Activated CD4-positive, alpha-beta T cell treated with anti-CD3 and anti-CD28 coated beads, Interleukin-2, amount 50 U/mL, for 4 hours (primary cell): ENCODE measurements at places on chromosomes 5 and 9.

DNA sequence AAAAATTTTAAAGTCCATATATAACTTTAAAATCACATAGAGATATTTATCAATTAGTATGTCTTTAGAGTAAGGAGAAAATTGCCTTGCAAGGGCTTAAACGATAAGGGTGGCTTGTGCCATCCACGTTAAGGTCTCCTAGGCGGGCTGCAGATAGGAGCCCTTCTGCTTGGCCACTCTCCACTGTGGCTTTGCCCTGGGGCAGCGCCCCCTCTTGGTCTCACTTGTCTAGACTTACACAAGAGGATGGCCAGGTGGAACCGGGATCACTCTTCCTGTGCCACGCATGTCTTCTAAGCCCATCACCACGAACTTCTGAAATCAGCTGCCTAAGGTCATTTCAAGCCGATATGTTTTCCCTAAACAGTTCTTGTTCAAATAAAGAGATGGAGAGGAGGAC lies 2.9 kb downstream of the FPGS start:
- no peak for DNase-seq

DNA sequence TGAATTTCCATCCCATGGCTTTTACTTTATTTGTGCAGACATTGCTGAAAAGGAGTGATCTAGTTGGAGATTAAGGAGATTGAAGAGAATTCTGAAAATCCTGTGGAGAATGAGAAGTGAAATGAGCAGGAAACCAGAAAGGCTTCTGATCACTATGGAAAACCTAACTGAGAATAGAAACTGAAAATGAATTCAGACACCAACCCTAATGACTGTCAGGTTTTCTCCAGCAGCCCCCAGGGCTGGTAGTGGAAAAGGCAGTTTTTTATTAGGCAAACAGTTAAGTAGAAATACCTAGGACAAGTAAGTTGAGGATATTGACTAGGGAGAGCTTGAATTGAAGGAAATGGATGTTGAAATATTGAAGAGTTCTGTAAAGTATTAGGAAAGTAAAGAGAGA lies 14.7 kb upstream of the ARRDC3 start:
- no peak for DNase-seq

- DNase-seq: no peak
Measured at GRCh38 chr5:92795633-92796032, 785.4 kb downstream of the NR2F1-AS1 start.

DNA sequence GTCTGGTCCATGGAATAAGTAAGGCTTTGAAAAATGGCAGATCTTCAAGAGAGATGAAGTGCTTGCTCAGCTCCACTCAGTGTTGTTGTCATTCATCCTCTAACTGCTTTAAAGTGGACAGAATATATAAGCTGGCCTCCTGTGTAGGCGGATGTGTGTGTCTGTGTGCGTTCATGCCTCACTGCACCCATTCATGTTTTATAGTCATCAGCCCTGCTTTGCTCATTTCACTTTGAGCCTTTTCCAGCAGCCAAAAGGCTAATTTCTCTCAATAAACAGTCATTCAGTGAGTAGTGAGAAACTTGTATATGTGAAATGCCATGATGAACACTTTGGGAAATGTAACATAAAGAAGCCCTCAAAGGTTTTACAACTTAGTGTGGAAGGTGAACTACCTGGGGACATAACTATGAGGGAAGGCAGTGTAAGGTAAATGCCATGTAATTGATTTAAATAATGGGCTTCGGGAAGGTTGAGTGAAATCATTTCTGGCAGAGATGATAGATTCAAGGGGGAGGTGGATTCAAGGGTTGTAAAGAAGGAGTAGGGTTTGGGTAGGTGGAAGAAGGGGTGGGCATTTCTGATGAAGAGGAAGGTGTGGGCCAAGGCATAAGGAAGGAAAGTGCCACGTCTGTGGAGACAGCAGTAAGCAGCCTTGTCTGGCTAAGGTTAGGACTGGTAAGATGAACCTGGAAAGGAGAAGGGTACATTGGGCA lies 15.7 kb downstream of the TTC23L start:
- no peak for DNase-seq

DNA sequence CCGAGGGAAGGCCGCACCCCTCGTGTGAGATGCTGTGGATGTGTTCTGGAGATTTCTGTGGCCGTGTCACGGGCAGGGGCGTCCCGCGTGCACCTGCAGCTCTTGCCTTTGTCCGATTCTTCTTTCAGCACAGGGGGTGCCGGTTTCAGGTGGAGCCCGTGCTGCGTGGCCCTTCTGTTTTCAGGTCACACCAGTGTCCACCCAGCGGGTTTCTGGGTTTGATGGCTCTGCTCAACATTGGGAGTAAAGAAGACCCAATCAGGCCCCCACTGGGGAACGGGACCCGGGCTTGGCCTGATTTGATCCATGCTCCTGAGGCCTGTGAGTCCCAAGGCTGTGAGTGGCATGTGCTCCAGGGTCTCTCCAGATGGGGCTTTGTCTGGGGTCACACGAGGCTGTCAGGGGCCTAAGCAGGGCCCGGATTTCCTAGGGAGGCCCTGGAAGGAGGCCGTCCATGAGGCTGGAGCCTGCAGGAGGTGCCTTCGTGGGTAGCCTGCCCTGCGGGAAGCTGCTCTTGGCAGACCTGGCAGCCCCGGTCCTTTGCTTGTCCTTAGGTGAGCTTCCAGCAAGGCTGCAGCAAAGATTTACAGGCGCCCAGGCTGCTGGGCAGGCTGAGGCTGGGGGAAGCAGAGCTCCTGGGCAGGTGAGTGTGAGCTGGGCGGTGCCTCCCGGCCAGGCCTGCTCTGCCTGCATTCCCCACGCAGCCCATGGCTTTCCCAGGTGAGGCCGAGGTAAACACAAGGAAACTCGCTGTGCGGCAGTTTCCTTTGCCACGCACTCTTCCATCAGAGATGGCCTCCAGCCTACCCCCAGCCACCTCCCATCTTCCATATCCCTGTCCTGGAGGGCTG lies 12.8 kb downstream of the MRPL36 start:
- no peak for DNase-seq

DNA sequence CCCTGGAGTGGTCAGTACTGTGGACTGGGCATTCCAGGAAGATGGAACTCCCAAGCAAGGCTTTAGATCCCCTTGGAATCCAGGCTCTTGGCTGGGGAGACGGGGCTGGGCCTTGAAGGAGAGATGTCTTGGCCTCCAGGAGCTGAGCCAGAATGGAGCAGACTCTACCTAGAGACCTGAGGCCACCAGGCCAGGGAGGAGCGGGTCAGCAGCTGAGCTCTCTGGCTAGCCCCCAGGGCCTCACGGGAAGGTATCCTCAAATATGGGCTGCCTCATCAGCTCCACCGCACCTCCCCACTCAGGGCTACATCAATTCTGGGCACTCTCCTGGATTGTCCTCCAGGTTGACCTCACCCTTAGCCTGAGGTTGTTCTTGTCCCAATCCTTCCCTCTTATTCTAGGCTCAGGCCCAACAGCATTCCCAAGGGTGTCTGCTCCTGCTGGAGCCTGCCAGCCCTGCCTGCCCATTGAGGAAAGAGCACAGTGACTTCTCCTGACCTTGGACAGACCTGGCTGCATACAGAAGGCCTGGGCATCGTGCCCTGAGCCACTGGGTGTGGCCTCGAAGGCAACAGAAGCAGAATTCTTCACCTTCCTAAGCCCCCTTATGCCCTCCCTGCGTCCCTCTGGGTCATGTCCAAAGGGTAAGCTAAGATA lies 3.0 kb upstream of the PDLIM4 start:
- no peak for DNase-seq

GRCh38 chr9:133579601-133580418 lies 29.4 kb downstream of the FAM163B start:
- no peak for DNase-seq

DNA sequence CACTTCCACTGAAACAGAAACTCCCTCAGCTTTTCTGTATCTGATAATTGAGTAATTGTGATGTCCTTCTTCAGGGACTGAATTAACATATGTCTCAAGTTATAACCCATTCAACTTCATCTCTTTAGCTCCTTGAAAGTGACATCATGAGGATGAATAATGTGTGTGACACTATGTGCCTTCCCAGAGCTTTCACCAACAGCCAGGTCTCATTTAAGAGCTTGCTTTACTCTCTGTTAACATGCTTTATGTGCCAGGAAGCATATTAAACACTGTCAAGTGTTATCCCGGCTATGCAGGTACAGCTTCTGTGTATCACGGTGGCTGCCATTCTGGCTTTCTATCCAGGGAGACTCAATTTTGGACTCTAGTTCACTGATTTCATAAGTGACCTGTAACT lies 799.9 kb downstream of the CDH12 start:
- no peak for DNase-seq

- no peak for DNase-seq
Measured at GRCh38 chr5:10343486-10343885, 10.0 kb upstream of the MARCHF6 start.

GRCh38 chr5:121890297-121890858 lies 38.7 kb downstream of the FTMT start:
- DNase-seq: no peak

DNA sequence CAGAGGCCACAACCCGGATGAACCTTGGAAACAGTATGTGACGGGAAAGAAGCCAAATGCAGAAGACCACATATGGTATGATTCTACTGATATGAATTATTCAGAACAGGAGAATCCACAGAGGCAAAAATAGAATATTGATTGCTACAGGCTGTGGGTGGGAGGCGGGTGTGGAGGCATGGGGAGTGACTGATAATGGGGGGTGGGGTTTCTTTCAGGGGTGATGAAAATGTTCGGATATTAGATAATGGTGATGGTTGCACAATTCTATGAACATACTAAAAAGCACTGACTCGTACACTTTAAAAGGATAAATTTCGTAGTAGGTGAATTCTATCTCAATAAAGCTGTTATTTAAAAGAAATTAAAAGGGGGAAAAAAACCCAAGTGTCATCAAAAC lies 10.7 kb downstream of the IL4 start:
- DNase-seq: no peak
